Stimulated activated CD8-positive, alpha-beta memory T cell treated with anti-CD3 and anti-CD28 coated beads, Interleukin-7, amount 100 ng/mL, for 1 hour (primary cell): ENCODE measurements at places on chromosomes 5 and 9.

DNA sequence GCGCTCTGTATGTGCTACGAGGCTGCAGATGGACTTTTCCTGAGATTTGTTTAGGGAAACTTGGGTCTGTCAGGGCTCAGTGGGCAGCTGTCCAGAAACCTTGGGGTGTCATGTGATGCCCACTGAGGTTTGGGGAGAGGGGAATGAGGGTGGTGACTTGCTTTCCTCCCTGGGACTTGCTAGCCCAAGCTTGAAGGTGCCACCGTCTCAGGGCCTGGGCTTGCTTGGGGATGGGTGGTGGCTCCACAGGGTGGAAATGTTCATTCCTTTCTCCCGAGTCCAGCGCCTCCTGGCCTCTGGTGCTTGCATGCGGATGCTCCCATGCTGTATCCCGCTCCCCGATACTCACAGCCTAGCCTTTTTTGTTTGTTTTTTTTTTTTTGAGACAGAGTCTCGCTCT lies 33.3 kb downstream of the ZNF618 start:
- no peak for DNase-seq

GRCh38 chr9:131038256-131039128 lies 29.5 kb downstream of the LAMC3 start:
- no peak for DNase-seq

DNA sequence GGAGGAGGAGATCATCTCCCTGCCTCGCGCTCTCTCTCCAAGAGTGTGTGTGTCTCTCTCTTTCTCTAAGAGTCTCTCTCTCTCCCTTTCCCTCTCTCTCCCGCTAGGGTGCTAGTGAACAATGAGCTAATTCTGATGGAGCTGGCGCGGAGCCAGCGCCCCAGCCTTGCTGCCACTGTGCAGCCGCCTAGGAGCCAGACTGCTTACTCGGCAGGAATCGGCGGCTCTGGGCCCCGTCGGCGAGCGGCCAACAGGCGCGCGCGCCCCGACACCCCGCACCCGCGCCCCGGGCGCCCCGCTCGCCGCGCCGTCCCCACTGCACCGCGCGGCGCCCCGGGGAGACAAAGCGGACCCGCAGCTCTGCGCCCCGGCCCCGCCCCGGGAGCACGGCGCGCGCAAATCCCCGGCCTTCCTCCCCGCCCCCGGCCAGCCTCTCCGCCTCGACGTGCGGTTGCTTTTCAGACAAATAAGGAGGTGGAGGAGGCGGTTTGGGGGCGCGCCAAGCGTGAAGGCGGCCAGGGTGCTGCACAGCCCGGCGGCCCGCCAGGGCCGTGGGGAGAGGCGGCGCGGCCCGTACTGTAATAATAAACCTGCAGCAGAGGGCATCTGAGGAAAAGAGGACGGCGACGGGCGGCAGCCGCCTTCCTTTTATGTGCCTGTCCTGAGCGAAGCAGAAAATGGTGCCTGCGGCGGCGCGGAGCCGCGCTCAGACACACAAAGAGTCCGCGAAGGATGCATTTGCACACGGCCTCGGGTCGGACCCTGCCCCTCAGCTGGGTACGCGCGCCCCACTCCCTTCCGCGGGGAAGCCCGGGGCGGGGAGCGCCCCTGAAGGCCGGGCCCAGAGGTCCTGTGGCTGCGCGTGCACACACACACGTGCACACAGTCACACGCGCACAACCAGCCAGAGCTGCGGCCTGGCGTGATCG lies 625 bp upstream of the NREP start:
- DNase-seq, result peak; percentile 42

- no peak for DNase-seq
Measured at GRCh38 chr5:169856571-169856970, 123.7 kb downstream of the INSYN2B start.

DNA sequence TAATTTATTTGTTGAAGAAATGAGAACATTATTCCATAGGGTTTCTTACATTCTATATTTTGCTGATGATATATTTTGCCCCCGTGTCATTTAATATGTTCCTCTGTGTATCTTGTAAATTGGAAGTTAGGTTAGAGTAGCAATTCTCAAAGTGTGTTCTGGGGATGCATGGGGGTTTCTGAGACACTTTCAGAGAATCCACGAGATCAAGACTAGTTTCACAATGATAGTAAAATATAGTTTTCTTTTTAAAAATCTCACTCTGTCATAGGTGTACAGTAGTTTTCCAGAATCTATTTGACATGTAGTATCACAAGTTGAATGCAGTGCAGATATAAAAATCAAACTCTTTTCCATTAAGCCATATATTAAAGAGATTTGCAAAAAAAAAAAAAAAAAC lies 488.6 kb upstream of the SGCD start:
- DNase-seq, result no peak
